NCI-H2081 (cell line): ENCODE measurements at places on chromosomes 1 and 21.
A peak's percentile ranks its signal among the peaks of the same experiment; 100 is the strongest.

GRCh38 chr1:200909757-200910239 is 15.1 kb downstream of the INAVA start:
- DNase-seq, result no peak

DNA sequence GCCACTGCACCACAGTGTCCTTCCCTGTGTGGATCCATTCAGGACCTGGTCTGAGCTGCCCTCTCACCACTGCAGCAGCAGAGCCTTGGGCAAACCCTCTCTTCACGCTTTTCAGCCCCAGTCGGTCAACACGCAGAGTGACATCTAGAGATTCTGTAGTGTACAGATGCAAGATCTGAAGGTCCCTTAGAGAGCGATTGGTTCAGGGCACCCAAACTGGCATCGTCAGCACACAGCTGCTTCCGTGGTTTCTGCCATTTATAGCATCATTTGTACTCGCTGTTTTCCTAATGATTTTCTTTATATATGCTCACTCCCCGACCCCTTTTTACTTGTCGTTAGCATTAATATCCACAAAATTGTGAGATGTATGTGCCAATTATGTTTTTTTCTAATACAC is 1.5 kb upstream of the ASCL5 start:
- no peak for DNase-seq

GRCh38 chr1:45244660-45245059 is 38.3 kb upstream of the ZSWIM5 start:
- DNase-seq, result no peak

DNA sequence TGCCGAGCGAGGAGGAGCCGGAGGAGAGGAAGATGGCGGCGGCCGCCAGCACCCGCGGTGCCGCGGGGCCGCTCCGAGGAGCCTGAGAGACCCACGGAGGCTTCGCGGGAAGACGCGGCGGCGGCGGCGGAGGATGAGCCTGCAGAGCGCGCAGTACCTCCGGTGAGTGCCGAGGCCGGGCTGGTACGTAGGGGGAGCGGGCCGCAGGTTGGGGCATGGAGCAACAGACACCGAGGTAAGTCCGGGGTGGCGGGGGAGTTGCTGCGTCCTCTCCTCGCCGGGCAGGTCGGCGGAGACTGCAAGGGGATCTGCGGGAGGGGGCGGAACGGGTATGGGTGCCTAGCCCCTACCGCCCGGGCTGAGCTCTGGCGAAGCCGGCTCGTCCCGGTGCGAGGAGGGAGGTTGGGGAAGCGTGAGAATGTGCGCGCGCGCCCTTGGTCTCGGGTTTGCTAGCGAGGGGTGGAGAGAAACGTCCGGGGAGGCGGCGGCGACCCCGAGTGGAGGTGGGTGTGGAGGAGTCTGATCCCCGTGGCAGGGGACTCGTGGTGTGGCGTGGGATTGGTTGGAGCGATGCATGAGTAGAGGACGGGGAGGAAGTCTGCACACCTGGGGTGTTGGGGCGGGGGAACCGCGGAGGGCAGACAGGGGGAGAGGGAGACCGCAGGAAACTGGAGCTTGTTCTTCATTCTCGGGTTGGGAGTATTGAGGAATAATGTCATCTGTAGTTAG is at the start of gene SMG7:
Gene SMG7, plus strand, starts transcription at position 12 of the 729 bp plus-strand sequence. Its CDS starts 122 bp downstream, at position 134.
- peak; percentile 72 for DNase-seq

GRCh38 chr1:181632492-181632891 is 149.2 kb downstream of the CACNA1E start:
- DNase-seq, result no peak
